ENCODE measurements at places on chromosomes 12 and 14.

DNA sequence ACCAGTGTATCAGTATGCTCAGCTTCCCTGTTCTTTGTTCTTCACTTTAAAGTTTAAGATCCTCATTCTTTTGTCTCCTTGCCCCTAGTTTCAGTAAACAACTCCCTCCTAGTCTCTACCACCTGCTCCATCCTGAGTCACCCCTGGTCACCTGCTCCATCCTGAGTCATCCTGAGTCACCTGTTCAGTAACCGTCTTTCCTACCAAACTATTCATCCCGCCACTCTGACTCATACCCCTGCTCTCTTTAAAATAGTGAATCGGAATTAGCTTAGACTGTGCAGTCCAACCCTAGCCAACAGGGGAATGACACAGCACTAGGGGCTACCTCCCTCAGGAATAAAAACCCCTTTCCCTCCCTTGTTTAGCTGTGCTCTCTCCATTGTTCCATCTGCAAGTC is 888.1 kb upstream of the MDGA2 start:
- no peak for DNase-seq

DNA sequence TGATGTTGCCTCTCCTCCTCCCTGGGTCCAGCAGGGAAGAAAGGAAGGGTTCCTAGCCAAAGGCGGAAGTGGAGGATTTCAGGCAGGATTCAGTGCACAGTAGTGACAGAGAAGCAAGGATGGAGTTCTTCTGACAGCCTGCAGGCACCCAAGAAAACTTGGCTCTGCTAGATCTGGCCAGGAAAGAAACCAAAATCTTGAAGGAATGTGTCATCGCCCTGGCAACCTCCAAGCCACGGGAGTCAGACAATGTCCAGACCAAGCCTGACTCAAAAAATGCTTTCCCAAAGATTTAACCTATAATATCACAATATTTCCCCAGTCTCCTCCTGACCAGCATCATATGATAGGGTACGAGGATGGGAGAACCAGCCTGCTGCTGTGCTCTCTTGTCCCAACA is 22.8 kb upstream of the DHRS4 start:
- no peak for DNase-seq

DNA sequence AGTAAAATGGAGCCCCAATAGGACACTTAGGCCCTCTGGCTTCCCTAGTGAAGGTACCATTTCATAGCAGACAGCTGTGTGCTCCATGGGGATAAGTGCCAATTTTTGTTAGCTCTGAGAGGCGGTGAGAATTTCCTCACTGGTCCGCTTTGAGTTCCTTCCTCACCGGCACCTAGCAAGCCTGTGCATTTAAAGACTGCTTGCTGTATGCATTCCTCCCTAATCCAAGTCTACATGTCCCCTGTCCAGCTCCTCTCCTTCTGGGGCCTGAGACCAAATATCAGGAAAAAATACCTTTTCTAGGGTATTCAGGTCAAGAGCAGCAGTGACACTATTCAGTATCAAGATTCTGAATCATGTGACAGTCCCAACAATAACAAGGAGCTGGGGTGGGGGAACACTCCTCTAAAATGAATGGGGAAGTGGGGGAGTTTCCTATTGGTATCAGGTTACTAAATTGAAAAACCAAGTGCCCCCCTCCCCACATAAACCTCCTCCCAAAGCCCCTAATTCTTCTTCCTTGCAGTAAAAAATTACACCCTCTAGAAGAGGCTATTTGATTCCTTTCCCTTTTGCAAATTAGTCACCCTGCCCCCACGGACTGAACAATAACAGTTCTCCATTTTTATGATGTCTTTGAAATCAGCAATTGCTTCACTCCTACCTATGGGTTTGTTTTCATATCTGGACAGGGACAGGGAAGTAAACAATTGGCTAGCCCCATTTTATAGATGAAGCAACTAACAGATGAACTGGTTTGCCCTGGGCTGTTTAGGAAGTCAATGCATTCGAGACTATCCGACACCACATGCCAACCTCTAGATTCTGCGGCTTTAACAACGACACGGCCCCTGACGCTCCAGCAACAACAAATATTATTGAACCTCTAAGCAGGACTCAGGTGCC is 28.9 kb downstream of the BCL11B start:
- no peak for DNase-seq

- DNase-seq: no peak
Measured at GRCh38 chr12:130559806-130560205, 156.3 kb downstream of the RIMBP2 start.

GRCh38 chr12:2890001-2890387 is 697 bp upstream of the TULP3 start:
- no peak for DNase-seq

- no peak for DNase-seq
Measured at GRCh38 chr14:88140874-88141273, 135.9 kb downstream of the GPR65 start.

DNA sequence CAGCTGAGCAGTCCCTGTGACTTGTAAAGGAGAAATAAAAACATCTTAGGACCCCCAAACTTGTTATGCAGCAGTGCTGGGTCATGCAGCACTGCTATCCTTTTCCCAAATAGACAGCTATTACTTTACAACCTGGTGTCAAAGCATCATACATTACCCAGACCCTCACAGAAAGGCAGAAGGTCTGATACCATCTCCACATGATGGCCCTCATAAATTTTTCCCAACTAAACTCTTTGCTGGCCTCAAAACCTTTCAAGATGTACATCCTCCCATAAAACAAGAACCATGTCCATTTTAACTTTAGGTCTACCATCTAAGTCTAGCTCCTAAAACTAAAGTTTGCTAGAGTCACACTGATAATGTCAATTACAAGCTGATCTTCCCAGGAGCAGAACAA is 8.7 kb upstream of the RESF1 start:
- DNase-seq: no peak

DNA sequence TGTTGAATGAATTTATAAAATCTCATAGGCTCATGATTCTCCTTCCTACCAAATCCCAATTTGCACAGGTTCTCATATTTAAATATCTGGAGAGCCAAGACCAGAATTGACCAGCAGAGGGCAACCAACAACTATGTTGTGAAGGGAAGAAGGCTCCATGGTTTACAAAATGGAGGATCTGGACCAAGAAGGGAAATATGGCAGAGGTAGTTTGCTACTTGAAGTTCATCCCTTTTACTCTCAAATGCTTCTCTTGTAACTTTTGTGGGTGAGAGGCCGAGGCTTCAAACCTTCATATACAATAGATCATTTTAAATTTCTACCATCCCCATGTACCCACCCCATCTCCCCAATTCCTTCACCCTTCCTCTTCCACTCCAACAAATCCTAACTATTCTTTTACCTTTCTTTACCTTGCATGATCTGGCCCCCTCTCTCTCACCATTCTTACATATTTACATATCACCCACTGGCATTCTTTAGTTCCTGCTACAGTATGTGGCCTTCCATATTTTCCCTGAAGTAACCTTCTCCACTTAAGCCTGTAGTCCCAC is 3.8 kb upstream of the SMARCC2 start:
- peak; percentile 34 for DNase-seq

- DNase-seq: no peak
Measured at GRCh38 chr14:61471297-61472005, 150.1 kb downstream of the PRKCH start.

GRCh38 chr12:52794479-52795331 is 1.2 kb downstream of the KRT3 start:
- DNase-seq: no peak

DNA sequence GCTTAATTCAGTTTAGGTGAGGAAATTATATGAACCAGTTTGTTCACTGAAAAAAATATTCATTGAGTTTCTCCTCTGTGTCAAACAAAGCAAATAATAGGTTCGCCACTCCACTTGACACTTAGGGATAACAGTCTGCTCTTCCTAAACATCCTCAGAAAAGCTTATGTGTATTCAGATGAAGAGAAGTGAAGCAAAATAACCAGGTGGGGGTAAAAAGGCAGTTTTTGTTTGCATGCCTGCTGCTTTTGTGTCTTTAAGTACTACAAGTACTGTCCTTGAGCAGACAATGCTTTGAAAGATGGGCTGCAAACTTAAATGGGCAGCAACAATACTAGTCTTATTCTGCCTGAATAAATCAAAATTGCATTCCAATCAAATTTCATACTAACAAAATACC is 910.7 kb upstream of the MDGA2 start:
- no peak for DNase-seq

DNA sequence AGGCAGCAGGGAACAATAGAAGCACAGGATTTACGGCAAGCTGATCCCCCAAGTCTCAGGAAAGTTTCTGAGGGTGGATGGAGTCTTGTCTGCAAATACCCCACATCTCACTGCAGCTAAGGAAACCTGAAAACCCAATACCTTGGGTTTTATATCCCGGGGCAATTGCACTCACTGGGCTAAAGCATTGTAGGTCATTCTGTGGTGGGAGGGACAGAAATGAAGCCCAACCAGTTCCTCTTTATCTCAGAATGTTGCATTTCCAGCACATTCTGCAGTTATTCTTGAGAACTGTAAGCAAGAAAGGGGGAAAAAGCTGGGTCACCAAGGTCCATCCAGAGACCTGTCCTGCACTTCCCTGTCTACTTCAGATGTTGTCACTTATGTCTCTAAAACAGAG is 39.8 kb downstream of the C12orf42 start:
- no peak for DNase-seq

- DNase-seq: no peak
Measured at GRCh38 chr12:57332646-57333312, 81.8 kb upstream of the STAC3 start.

GRCh38 chr14:23025151-23025814 is 9.4 kb downstream of the PSMB5 start:
- no peak for DNase-seq
